ENCODE measurements at places on chromosomes 13 and 19.

DNA sequence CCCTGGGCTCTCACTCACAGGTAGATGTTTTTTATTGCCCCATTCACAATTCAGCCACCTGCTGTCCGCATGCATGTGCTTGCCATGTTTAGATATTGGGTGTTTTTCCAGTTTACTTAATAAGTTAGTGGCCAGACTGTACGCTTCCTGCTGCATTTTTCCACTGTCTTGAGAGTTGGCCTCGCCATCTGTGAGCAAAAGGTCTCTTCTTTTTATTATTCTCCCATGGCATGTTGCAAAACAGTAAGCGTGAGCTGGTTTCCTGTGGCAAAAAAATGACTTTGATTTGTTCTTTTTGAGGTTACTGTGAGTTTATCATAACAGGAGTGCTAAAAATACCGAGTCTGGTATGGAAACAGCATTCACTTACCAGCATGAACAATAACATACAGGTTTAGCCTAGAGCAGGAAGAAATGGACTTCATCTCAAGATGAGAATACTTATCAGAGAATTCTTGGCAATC lies 46.0 kb downstream of the SAE1 start:
- no peak for DNase-seq

GRCh38 chr13:109246001-109246400 lies 540.4 kb downstream of the IRS2 start:
- DNase-seq, result no peak

GRCh38 chr13:24670174-24670573 lies 10.0 kb upstream of the ATP12A start:
- DNase-seq, result no peak

- no peak for DNase-seq
These were observed 4.9 kb downstream of the ELOF1 start for GRCh38 chr19:11554160-11554559.

DNA sequence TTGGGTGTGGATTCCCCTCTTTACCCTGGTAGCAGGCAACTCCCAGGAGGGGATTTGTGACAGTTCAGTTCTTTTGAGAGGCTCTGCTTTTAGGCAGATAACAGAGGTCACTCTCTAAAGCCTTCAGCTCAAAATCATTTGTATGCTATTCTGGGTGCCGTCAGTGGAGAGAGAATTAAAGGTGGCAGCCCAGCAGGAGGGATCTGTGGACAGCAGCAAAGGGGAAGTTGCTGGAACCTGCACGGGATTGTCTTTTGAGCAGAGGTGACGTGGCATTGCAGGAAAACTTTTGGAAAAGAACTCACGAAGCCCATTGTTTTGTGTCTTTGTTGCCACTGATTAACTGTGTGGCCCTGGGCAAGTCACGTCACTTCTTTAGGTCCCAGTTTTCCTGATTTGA lies 62.4 kb upstream of the C1QTNF9 start:
- DNase-seq, result no peak

DNA sequence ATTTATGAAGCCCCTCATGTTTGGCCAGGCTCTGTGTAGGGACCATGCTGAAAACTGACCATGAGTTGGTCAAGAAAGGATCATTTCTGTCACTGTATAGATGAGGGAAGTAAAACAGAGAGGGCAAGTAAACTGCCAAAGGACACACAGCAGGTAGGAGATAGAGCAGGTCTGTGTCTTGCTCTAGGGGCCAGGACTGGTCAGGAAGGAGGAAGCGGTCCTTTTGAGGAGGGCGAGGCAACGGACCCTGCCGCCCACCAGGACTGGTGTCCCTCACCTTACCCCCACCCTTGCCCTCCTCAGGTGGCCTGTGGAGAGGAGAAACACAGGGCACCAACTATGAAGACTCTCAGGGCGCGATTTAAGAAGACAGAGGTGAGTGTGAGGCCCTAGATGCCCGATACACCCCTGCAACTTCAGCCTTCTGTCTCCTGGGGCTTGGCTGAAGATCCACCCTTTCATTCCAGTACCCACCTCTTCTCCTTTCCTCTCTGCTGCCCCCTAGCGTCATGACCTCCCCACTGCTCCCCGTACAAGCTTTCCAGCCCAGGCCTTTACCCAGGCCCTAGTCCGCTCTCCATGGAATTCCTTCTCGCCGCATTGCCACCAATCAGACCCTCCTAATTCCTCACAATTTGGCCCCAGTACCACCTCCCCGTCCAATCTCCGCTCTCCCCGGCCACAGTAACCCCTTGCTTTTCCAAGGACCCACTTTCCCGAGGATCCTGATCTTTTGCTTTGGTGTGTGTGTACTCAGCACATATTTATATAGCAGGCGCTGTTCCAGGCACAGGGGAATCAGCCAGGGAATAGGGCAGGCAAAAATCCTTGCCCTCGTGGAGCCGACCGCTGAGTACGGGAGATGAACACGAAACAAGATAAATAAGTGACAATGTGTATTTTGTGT lies 3.9 kb downstream of the ANKRD24 start:
- peak; percentile 45 for DNase-seq

All from iPS DF 19.7 (cell line).